ENCODE measurements at places on chromosomes 12 and 14.
A peak's percentile ranks its signal among the peaks of the same experiment; 100 is the strongest.

DNA sequence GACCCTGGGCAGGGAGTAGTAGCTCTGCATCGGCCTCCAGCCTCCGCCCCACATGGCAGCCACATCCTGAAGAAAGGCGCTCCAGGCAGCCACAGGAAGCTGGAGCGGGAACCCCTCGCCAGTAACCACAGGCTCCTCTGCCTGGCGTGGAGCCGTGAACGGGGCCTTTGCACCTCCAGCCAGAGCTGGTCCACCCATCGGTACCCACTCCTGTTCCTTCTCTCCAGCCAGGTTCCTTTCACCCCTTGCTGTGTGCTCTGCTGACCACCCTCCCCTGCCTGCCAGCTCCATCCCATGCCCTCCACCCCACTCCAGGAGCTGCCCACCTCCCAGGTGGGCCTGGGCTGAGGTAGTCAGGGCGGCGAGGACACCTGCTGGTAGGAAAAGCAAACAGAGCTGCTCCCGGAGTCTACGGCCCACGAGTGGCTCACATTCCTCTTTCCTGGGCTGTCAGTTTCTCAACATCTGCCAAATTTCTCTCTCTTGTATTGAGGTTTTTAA lies 2.7 kb downstream of the TGFB3 start:
- DNase-seq, result no peak

DNA sequence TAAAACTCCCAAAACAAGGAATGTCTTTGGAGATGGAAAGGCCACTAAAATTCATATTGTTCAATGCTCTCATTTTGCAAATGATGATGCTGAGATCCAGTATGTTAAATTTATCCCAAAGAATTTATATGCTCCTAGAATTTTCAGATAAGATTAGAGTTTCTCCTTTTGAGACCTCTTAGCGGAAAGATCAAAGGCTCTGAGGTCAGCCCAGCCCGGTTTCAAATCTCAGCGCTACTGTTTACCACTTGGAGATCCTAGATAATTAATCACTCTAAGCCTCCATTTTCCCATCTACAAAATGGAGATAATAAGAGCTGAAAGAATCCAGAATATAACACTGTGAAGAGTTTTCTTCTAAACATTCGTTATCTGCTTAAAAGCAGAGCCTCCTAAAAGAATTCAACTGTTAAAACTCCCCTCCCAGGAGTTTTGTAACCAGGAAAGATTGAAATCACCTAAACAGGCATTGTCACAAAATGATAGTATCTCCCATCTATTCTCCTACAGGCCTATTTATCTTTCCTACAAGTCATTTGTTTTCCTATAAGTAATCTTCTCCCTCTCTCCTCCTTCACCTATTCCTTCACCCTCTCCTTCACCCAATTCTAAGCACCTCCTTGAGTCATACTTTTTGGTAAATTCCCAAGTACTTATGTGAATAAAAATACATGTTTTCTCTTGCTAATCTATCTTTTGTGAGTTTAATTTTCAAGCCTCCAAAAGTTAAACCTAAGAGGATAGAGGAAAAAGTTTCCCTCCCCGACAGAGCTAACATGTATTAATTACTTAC lies 16.7 kb downstream of the DUSP6 start:
- DNase-seq, result no peak

GRCh38 chr12:65994318-65994717 lies 136.2 kb downstream of the LLPH start:
- DNase-seq, result no peak

GRCh38 chr12:115203701-115204100 lies 519.7 kb upstream of the TBX3 start:
- DNase-seq, result no peak

DNA sequence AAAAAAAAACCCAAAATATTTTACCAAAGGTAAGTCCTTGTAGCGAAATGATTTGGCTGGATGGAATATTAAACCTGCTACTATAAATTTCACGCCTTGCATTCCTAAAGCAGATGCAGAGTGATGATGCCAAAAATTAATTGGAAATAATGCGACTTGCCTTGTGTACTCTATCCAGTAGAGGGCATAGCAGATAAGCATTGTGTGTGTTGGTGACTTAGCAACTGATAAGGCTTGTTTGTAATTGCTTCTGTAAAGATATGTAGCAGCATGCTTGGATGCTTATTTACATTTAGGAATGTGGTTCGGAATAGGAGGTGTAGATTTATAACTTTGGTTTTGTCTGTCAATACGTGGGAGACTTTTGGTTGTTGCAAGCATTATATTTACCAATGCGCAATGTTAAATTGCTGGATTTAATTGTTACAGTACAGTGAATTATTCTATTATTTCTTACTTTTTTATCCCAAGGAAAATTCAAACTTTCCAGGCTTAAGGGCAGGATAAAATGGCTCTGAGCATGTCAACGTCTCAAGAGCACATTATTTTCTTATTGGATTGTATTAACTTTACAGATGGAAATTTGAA lies 80.5 kb downstream of the TMEM260 start:
- no peak for DNase-seq

DNA sequence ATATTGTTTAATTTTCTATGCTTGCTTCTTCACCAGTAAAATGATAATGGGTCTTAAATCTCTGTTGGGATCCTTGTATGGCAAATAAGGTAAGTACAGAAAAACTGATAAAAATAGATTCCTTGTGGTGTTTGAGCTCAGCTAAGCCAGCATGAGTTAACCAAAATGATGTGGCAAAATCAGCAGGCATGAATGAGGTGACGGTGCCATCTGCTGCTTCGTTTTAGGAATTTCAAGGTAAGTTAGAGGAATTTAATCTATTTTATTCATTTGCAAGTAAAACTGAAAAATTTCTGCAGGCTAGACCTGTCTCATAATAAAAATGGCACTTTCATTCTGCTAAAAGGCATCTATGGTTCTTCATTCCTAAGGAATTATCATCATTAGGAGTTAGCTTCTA lies 10.0 kb upstream of the CLEC7A start:
- no peak for DNase-seq

- no peak for DNase-seq
Observed at GRCh38 chr14:68758301-68758700, 34.6 kb downstream of the ZFP36L1 start.

GRCh38 chr12:128150961-128151360 lies 116.0 kb upstream of the TMEM132C start:
- DNase-seq, result no peak

DNA sequence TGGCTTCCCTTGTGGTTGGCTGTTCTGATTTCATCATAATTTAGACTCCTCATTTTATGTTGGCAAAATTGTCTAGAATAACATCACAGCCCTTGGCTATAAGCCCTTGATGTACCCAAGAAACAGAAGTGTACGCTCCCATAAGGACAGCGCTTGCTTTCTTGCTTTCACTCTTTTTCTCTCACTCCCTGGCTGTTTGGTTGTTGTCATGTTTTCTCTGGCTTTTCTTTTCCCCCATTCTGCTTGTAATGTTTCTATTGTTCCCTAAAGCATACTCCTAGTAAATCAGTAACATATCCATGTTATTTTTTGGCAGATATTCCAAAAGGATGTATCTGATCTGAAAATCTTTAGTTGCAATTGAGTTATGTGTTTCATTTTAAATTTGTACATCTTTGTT lies 530.5 kb downstream of the NOVA1 start:
- DNase-seq, result no peak

- DNase-seq, result no peak
Observed at GRCh38 chr12:119864591-119864990, 12.5 kb downstream of the CIT start.

- DNase-seq, result no peak
Observed at GRCh38 chr12:89179983-89180382, 172.3 kb downstream of the DUSP6 start.

- DNase-seq, result no peak
Observed at GRCh38 chr14:75183225-75183624, 6.8 kb upstream of the TMED10 start.

GRCh38 chr12:27705263-27705662 lies 5.4 kb upstream of the MRPS35 start:
- no peak for DNase-seq

DNA sequence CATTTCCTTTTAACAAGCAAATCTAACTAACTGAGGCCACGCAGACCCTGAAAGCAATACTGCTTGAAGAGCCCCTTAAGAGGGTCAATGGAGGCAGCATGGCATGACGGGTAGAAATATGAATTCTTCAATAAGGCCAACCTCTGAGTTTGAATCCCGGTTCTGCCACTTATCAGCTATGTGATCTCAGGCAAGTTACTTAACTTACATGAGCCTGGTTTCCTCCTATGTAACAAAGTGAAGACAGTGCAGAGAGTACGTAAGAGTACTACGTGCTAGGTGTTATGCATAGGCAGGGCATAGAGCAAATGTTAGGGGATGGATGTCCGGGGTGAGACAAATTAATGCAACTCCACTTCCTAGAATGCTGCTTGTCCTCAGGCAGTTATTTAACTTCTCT lies 4.7 kb downstream of the HOMEZ start:
- DNase-seq, result no peak

- DNase-seq, result peak; percentile 33
Observed at GRCh38 chr12:32273712-32274111, 125.6 kb upstream of the FGD4 start.

DNA sequence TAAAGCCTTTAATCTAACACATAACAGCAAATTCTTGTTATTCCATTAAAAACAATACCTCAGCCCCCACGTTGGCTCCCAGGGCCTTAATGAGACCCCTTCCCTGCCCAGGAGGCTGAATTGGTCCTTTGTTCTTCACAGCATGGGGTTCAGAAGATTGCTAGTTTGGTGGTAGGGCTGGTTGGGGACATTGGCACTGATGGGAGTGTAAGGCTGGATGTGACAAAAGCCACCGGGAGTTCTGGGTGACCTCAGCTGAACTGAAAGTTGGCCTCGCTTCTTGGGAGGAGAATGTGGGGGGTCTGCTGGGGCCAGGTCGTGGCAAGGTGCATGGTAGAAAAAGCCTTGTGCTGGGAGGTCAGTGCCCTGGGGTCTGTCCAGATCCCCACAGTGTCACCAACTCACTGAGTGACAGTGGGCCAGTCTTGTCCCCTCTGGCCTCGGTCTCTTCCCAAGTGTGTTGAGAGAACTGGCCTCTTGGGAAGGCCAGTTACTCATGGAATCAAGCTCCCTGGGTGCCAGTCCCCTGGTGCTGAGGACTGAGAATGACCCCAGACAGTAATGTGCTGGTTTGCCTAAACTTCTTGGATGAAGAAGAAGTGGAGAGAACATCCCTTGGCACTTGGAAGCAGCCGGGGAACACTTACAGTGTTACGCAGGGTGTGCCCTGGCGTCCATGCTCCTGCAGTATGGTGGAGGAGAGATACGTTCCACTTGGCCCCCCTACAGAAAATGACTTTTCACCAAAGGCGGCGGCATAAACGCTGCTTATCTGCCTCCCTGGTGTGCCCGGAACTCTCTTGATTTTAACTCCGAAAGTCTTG lies 283.7 kb upstream of the RTL1 start:
- no peak for DNase-seq

GRCh38 chr12:126681676-126682075 lies 1585.3 kb upstream of the TMEM132C start:
- no peak for DNase-seq

- no peak for DNase-seq
Observed at GRCh38 chr14:105050551-105050897, 14.7 kb downstream of the GPR132 start.

DNA sequence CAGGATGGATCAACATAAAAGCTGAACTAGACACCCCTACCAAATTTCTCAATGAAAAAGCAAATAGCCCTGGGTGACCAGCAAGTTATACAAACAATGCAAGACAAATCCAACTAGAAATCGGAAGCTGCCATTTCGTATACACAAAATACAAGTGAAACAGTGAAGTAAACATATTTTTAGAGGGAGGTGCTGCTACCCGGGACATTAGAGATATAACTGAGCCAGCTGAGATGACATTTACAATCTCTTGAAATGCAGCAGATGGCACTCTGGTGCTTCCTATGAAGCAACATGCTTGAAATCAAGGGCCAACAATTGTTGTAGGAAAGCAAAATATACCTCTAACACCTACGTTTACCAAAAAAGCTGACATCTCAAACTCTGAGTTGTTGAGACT lies 25.5 kb downstream of the BDKRB1 start:
- DNase-seq, result no peak

GRCh38 chr12:77746096-77746495 lies 84.6 kb upstream of the NAV3 start:
- no peak for DNase-seq

DNA sequence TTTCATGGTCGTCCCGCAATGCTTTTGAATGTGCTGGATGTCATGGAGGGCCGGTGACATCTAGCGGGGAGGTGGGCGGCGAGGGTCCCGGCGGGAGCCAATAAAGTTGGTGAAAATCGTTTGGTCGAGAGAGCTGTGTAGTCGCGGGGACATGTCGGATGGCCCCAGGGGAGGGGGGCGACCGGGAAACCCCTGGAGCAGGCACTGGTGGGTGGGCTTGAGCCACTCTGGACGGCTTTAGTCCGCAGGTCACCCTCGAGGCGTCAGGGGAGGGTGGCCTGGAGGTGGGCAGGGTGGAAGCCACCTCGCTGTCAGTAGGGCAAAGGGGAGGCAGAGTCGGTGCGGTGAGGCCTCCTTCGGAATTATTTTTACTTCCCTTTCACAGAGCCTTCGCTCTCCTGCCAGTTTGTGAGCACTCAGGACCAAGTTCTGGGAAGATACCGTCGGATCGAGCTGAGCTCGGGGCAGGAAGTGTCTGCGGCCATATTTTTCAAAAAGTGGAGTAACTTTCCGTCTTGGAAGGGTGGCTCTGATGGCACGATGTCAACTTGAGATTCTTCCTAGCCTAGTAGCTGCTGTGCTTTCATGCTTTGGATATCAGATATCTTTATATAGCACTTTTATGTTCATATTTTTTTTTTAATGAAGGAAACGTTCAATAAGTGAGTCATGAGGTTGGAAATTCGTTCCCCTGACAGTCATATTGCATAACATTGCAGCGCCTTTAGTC lies 28.2 kb downstream of the WBP11 start:
- no peak for DNase-seq

- no peak for DNase-seq
Observed at GRCh38 chr14:72699852-72700257, 194.0 kb downstream of the DPF3 start.

- no peak for DNase-seq
Observed at GRCh38 chr12:70059373-70059772, 183.9 kb upstream of the CNOT2 start.

DNA sequence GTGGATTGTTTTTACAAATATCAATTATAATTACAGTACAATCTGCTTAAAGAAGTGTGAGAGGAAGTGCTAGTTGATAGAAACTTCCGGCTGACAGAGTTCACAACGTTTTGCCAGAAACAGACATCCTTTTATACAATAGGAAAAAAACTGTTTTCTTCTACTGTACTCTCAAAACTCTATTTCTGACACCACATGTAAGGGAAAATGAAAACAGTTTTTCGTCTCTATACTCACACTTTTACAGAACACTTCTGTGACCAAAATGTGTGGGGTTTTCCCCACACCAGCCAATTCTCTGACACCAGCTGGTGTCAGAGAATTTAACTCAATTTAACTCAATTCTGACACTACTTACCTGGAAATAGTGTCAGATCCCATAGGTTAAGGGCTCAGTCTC lies 24.2 kb upstream of the HIF1A start:
- DNase-seq, result no peak

- no peak for DNase-seq
Observed at GRCh38 chr14:64281805-64282204, 12.4 kb downstream of the ESR2 start.
